Hippocampal formation (tissue), 2 donors: ENCODE measurements at places on chromosomes 7 and 10.

- no peak for DNase-seq
These were observed 42.5 kb downstream of the JAKMIP3 start for GRCh38 chr10:132107949-132108877.

GRCh38 chr10:31630861-31631567 is 297.6 kb downstream of the ARHGAP12 start:
- no peak for DNase-seq

GRCh38 chr7:120987280-120987679 is 1.2 kb upstream of the CPED1 start:
- no peak for DNase-seq

- no peak for DNase-seq
These were observed 5.8 kb upstream of the DHTKD1 start for GRCh38 chr10:12062754-12063482.

DNA sequence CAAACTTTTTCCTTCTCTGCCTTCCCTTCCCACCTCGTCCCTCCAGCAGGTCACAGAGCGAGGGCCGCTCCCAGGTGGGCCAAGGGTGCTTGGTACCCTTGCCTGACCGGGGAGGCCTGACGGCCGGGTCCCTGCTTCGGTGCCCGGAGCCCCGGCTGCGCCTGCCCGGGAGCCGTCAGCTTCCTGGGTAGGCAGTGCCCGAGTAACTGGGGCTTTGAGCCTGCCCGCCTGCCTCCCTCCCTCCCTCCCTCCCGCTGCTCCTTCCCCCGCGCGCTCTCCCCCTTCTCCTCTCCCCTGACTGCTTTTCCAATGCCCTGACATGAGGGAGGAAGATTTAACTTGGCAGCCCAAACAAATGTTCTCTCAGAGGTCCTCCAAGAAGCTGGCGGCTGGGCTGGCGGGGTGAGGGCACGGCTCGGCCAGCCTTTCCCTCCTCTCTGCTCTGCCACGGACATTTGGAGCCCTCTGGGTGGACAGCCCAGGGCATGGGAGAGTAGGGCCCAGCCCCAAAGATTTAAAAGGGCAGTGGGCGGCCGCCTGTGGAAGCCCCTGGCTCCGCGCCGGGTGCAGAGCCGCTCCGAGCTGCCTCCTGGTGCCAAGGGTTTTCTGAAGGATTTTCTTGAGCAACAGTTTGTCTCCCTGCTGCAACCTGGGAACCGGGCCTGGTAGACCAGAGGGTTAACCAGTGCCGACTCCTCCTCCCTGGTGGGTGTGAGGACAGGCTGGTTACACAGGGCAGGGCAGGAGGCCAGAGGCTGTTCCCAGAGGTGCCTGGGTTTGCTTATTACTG is 2.0 kb downstream of the ZMIZ1 start:
- DNase-seq: peak; percentile 84

GRCh38 chr7:20146451-20146850 is 70.7 kb downstream of the MACC1 start:
- no peak for DNase-seq
